ENCODE measurements at places on chromosomes 3 and 15.

GRCh38 chr3:59106085-59106648 lies 56.3 kb upstream of the CFAP20DC start:
- no peak for DNase-seq

GRCh38 chr3:8509961-8510360 lies 8.3 kb downstream of the LMCD1 start:
- no peak for DNase-seq

- DNase-seq, result no peak
These were observed 194.5 kb downstream of the RBMS3 start for GRCh38 chr3:29475305-29475840.

GRCh38 chr3:191020730-191021396 lies 158.4 kb upstream of the GMNC start:
- no peak for DNase-seq

DNA sequence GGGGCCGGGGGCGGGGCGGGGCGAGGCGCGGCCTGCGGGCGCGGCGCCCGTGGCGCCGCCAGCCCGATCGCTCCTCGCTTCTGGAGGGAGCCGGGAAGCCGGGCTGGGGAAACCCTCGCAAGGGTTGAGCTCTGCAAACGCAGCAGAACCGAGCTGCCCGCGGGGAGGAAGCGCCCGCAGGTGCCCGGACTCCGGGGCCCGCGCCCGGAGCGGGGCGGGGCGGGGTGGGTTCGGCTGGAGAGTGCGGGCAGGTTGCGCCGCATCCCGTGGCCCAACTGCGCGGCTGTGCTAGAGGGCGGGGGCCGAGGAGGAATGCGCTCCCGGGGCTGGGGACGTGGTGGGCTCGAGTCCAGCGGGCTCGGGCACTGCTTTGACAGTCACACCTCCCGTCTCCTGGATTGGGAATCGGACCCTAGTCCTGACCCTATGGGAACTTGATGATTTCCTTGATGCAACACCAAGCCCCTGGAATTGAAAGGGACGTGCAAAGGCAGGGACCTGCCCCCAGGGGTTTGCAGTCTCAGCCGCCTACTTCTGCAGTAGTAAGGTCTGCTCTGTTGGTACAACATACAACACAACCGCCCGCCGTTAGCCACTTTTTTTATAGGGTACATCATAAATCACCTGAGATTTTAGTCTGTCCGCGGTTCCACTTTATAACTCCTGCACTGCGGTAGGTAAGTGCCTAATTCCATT lies 34.3 kb downstream of the ZBTB38 start:
- DNase-seq, result no peak

DNA sequence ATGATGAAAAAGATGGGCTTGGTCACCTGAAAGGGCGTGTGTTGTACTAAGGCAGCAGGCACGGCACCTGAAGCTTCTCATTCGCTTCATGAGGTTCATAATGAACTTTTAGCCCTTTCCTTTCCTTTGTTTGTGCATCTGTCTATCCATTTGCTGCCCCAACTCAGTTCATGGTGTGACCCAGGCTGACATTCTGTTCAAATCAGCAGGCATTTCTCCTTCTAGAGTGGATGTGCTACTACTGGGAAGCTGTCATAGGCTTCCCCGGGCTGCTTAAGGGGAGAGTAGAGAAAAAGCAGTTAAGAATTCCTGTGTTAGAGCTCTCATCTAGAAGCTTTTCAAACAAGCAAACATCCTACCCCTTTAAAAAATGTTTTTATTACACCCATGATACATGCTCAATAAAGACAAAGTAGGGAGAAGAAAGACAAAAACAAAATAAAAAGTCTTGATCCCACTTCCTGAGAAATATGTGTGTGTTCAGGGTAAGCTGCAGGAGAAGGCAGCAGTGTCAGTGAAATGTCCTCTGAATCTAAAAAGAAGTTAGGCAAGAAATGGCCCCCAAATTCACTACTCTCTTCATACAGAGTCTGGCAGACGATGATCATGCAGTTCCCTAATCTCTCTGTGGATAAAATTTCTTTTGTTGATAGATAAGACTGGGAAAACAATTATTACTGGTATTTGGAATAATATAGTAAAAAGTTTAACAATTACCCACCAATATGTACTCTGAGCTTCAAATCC lies 136.9 kb upstream of the PFN2 start:
- no peak for DNase-seq

DNA sequence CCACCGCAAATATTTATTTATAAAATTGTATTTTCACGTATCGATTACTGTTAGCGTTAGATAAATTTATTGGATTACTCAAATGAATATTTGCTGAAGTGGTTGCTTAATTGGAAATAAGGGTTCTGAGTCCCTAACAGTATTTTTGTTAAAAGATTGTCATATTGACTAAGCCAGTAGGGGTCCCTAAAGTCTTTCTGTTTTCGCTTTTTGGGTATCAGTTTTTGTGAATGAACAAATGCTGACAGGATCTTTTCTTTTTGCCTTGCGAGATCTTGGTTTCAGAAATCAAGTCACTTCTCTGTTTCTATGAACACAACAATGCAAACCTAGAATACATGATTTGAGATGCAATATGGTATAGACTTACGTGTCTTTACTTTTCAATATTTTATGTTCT lies 7.1 kb downstream of the RAD51 start:
- DNase-seq, result no peak

GRCh38 chr15:88833731-88834100 lies 30.5 kb downstream of the ACAN start:
- DNase-seq, result no peak

- DNase-seq, result no peak
These were observed 396.3 kb upstream of the PROK2 start for GRCh38 chr3:72181251-72181650.

DNA sequence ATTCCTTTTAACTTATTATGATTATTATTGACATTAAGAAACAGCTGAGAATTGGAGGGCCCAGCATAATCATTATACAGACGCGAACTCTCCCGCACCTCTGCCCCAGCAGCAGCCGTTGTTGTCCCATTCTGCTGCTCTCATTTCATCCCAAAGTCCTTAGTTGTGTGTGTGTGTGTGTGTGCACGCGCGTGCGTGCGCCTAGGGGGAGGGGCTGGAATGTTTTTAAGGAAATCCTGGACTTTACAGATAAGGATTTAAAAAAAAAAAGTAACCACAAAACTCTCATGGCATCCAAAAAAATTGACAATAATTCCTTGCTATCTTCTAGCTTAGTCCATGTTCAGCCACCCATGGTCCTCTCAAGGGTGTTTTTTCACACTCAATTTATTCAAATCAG lies 134.2 kb downstream of the WNT7A start:
- DNase-seq, result no peak

DNA sequence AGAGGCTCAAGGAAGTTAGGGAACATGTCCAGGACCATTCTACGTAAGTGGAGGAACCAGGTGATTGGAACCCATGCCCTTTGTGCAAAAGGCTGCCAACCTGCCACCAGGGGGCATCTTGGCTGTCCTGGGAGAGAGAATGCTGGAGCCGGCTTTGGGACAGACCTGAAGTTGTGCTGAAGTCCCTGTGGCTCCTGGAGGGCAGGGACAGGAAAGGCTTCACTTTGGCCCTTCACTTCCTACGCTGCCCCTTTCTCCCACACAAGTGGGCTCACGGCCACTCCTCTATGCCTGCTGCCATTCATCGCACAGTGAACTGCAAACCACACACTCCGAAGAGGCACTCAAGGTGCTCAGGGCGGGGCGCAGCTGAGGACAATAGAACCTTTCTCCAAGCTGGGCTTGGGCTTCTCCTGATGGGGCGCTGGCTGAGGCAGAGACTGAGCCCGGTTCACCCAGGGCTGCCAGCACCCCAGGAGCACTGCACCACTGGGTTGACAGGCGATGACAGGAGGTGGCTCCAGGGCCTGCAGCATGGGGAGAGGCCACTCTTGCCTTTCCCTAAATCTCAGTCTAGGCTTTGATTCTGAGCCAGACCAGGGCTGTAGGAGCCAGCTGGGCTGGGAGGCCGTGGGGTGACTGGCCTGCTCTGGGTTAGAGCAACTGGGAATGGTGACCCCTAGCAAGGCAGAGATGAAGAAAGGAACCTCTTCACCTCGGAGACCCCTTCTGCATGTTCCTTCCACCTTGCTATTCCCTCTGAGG lies 8.4 kb downstream of the SHF start:
- peak; percentile 27 for DNase-seq

DNA sequence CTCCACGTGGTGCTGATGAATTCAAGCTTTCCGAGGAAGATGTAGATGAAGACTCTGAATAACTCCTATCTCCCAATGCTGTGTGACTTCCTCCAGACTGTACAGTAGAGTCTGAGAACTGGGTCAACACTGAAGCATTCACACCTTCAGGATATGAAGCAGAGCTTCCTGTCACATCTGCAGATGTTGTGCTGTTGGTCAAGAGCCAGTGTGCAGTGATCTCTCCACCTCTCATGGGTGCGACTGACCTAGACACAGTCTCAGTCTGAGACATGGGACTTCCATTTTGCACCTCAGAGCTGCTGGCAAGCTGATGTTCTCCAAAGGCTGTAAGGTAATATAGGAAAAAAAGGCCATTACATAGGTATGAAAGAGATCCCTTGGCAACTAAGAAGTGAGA lies 36.5 kb downstream of the HEG1 start:
- DNase-seq, result no peak

- no peak for DNase-seq
These were observed 39.0 kb downstream of the TSC22D2 start for GRCh38 chr3:150447084-150447483.

DNA sequence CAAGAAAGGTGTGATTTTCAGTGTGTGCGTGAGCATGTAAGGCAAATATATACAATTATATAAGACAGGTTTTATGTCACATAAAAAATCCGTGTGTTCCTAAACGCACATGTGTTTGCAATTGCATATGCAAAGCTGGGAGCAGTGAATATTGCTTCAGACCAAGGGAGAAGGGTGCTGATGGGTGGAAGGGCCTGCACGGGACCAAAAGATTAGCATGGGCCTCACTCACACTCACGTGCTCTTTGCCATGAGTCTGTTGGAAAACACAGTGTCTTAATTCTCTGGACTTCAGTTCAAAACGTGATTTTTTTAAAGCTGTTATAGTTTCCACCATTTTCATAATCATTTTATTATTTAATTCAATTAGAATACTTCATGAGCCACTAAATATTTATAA lies 7.2 kb upstream of the ARRDC4 start:
- no peak for DNase-seq

- no peak for DNase-seq
These were observed 52.0 kb upstream of the ULK4 start for GRCh38 chr3:42013691-42014457.

GRCh38 chr3:80285388-80285787 lies 517.6 kb upstream of the ROBO1 start:
- DNase-seq, result no peak

DNA sequence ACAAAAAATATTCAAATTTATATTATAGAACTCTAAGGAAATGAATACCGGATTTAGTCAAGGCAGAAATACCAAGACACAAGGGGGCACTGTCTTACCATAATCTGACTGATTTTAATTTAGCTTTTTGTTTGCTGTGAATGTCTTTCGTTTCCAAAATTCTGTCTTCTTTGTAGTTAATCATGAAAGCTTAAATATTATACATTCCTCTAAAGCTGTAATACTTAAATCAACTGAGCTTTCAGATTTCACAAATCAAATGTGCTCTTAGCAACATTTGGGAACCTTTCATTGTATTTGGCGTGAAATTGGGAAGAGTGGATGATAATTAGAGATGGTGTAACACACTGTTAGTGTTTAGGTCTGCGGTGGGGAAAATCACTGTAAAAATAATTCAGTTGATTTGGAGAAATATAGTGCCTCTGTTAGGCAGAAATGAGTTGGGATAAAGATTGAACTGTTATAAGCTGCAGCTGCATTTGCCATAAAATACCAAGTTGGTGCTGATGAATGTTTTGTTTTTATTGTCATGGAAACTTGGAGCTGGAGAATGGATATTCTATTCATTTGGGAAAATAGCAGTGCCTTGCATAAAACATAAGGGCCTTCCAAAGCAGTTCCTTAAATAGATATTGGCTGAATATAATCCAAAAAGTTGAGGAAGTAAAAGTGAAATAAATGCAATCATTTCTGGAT lies 228.2 kb downstream of the TCF12 start:
- DNase-seq, result no peak

GRCh38 chr3:47270526-47270925 lies 12.1 kb downstream of the KIF9 start:
- no peak for DNase-seq
